ENCODE measurements at places on chromosomes 3 and 15.

GRCh38 chr3:192827208-192827607 lies 90.4 kb downstream of the MB21D2 start:
- no peak for DNase-seq

DNA sequence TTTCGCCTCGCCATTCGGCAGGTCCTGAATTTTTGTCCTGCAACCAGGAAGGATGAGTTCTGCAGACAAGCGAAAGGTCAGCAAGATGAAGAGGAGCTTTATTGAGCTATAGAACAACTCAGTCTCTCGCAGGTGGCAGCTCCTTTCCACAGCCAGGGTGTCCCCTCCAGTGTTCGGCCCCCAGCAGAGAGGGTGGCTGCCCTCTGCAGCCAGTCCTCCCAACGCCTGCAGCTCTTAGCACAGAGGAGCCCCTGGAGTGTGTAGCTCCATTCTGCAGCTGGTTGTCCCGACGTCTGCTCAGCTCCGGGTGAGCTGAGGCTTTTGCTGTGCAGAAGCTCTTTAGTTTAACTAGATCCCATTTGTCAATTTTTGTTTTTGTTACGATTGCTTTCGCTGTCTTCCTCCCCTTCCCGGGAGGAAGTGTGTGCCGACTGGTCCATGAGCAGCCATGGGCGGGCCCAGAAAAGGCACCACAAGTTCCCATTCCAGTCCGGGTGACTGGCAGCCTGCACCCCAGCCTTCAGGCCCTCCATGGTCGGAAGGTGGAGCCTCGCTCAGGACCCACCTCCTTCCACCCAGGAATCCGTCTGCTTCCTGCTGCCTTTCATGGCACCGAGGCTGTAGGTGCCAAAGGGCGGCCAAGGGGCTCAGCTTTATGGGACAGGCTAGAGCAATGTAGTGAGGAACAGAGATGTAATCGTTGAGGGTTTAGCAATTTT lies 497.8 kb upstream of the CNTN4 start:
- no peak for DNase-seq

DNA sequence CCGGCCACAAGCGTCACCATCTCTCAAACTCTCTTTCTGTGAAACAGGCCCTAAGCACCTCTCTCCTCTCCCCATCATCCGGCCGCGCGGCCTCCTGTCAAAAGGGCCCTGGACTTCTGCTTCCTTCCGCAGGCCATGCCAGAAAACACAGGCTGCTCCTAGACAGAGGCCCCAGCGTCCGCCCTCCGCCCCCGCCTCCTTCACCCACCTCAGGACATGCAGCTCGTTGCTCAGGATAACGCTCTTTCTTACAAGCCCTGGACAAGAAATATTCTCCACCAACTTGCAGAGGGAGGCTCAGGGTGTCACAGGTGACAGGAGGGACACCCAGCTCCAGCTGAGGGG lies 212.0 kb downstream of the XXYLT1 start:
- no peak for DNase-seq

DNA sequence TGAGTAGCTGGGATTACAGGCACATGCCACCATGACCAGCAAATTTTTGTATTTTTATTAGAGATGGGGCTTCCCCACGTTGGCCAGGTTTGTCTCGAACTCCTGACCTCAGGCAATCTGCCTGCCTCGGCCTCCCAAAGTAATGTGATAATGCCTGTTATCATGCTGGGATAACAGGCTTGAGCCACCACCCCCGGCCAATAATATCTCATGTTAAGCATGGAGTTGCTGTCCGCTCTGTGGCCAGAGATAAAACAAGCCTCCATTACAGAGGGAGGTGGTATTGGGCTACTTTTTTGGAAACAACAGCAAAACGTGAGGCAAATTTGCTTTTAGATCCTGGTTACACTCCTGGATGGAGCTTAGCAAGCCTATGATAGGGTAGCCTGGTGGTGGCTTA lies 32.9 kb upstream of the ALG1L2 start:
- DNase-seq: no peak

DNA sequence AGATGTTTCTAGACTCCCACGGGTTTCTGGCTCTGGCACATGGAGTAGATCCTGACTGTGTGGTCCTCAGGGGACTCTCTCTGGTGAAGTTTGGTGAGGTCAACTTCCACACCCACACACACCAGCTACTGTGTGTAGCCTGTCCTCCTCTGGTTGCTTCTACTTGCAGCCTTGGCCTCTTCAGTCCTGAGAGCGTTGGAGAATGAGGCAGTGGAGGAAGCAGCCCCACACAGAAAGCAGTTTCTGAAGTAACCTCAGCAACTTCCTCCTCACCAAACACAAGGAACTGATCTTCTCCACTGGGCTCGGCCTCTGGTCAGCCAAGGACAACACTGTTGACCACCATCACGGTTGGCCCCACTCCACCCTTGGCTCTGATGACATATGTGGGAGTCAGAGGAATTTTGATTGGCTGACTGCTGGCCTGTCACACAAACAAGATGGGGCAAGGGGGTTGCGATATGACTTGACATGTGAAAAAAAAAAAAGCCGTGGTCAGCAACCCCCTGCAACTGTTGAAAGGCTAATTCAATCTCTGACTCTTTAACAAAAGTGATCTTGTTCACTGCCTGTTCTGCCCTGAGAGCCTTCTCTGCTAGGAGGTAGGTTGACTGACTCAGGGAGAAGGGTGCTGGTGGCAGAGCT lies 19.6 kb downstream of the CD86 start:
- DNase-seq: no peak

- DNase-seq: no peak
Measured at GRCh38 chr3:66592927-66593625, 92.3 kb upstream of the LRIG1 start.

DNA sequence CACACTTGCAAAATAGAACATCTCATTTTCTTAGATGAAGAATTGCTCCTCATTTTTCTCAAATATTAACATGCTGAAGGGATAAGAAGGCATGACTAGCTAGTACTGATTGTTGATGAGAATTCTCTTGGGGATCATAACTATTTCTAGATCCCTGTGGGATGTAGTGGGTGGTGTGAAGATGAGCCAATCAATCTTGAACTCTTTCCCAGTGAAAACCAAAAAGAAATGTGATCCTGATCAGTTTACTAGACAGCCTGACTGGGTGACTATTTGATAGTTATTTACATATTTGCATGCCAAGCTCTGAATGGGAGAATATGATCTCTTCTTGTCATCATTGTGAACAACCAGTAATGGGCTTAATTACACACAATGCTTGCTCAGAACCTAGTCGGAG lies 63.7 kb downstream of the ZIC1 start:
- no peak for DNase-seq

- DNase-seq: no peak
Measured at GRCh38 chr3:27073912-27074311, 295.3 kb downstream of the NEK10 start.

- no peak for DNase-seq
Measured at GRCh38 chr3:57652203-57652602, 40.7 kb downstream of the DENND6A start.

- peak; percentile 53 for DNase-seq
Measured at GRCh38 chr15:26864664-26865191, 2.1 kb upstream of the GABRA5 start.

- DNase-seq: no peak
Measured at GRCh38 chr3:193727089-193727488, 134.1 kb downstream of the OPA1 start.

GRCh38 chr15:42921342-42921731 lies 759 bp upstream of the TTBK2 start:
- no peak for DNase-seq

GRCh38 chr15:83697716-83698115 lies 43.8 kb downstream of the ADAMTSL3 start:
- no peak for DNase-seq

- DNase-seq: no peak
Measured at GRCh38 chr3:169218314-169218983, 445.1 kb downstream of the MECOM start.

- DNase-seq: no peak
Measured at GRCh38 chr15:100113351-100114080, 228.3 kb downstream of the ADAMTS17 start.

GRCh38 chr15:27399241-27399640 lies 428.3 kb downstream of the GABRG3 start:
- no peak for DNase-seq

- DNase-seq: no peak
Measured at GRCh38 chr3:122299215-122299614, 25.8 kb upstream of the CSTA start.

DNA sequence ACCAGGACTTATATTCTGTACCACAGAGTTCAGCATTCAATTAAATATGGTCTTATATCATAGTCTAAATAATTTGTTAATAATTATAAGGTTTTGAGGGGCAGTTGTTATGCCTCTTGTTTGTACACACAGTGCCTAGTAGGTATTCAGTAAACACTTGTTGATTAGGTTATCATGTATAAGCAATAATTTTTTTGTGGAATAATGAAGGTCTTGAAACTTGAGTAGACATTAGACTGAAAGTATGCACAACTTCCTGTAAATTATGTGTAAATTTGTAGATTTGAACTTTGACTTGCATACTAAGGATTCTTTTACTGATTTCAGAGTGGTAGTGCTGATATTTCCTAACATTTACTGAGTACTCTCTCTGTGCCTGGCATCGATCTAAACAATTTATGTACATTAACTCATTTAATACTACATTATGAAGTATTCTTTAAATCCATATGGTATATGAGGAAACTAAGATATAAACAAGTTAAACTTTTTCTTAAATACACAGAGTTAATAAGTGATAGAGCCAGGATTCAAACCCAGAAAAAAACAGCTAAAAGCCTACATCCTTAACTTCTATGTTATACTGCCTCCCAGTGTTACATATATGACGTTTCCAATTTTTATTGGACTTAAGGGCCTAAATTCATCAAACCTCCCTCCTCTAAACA lies 65.1 kb downstream of the GLCE start:
- DNase-seq: no peak

DNA sequence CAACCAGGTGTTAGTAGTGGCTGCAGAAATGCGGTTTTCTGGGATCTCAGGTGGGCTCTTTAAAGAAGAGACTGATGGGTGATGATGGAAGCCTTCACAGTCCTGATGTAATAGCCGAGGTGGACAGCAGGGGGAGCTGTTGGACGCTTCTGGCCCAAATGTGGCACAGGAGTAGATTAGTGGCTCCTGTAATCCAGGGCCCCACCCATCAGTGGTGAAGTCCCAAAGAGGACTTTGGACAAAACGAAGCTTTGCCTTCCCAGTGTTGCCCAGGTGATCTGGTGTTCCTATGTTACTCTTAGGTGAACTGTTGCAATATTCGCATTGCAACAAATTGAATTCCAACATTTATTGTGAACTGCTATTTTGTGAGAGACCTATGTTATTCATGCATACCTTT lies 31.8 kb upstream of the MYZAP start:
- DNase-seq: peak; percentile 94

- DNase-seq: no peak
Measured at GRCh38 chr3:120341658-120342346, 7.4 kb downstream of the LRRC58 start.

DNA sequence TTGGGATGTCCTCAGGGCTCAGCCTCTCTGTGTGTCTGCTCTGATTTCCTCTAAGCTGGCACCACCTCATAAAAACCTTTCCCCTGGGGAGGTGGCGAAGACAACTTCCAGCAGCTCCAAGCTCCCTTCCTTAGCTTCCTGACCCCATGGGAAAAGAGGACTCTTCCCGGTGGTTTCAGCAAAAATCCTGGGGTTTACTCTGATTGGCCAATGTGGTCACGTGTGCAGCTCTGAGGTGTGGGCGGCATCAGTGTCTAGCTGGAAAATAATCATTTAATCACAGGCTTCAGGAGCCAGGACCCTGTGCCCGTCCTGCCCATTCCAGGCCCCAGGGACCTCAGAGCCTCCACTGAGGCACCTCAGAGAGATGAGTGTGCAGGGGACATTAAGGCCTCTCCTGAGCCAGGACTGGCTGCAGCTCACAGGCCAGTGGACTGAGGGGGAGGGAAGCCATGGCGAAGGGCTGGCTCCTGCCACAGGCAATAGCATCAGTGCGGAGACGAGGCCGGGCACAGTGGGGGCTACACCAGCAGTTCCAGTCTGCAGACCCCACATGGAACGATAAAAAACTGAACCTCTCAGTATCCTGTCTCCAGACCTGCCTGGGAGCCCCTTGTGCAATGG lies 104.1 kb downstream of the TPRA1 start:
- no peak for DNase-seq

- DNase-seq: no peak
Measured at GRCh38 chr3:34920806-34921205, 718.5 kb upstream of the ARPP21 start.

DNA sequence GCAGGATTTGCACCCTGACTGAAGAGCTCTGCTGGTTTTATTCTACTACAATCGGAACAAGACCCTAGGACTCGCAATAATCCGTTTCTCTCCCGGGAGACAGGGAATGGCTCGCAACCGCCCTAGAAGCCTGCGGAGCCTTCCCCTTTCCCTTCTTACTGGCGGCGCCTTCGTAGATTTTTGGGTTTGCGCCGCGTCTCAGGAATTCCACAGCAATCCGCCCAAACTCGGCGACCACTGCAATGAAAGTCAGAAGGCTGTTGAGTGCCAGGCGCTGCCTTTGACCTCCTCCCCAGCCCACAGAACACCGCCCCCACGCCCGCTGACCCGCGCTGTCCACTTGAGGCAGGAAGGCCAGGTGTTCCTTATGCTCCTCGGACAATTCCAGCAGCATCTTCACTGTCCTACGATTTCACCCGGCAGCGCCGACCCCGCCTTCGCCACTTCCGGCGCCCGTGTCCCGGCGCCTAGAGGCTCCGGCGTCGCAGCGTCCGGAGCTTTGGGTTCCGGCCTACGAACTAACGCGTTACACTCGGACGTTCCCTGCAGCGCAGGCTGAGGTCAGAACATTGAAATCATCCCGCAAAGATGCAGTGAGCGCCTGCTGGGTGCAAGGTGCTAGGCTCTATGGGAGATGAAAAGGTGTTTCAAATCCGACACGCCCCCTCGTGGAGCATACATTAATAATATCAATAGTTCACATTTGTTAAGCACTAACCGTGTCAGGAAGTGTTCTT lies at the start of gene COMMD2:
COMMD2 (minus strand) TSS at position 439 of the 737 bp plus-strand sequence; CDS start at position 394, 45 bp downstream.
- peak; percentile 49 for DNase-seq

DNA sequence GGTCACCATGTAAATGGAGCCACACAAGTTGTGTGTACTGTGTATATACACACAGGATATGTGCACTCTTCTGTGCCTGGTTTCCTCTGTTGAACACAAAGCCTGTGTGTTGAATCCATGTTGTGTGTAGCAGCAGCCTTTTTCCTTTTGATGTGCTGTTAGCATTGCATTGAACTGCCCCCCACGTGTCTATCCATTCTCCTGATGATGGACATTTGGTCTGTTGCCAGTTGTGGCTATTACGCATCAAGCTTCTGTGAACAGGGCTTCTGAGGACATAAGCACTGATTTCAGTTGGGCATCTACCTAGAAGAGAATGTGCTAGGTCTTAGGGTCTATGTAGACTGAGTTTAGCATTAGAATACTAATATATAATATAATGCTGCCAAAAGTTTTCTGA lies 77.4 kb downstream of the LSM3 start:
- no peak for DNase-seq

DNA sequence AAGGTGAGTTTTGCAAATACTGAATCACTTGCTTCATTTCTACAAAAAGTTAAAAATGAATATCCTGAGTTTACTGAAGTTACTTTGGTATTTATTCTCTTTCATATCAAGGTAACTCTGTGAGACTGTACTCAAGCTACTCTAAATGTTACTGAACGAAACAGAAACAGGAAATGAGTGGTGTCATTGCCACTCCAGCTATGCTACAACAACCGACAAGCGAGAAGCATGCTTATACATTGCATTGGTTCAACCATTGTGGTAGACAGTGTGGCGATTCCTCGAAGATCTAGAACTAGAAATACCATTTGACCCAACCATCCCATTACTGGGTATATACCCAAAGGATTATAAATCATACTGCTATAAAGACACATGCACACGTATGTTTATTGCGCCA lies 313.2 kb upstream of the THBS1 start:
- DNase-seq: no peak
